NB4 (cell line): ENCODE measurements at places on chromosomes 11 and 22.

GRCh38 chr11:21007297-21007696 is 337.9 kb downstream of the NELL1 start:
- DNase-seq: no peak

- DNase-seq: no peak
Observed at GRCh38 chr11:96342014-96342960, 708 bp downstream of the MAML2 start.

DNA sequence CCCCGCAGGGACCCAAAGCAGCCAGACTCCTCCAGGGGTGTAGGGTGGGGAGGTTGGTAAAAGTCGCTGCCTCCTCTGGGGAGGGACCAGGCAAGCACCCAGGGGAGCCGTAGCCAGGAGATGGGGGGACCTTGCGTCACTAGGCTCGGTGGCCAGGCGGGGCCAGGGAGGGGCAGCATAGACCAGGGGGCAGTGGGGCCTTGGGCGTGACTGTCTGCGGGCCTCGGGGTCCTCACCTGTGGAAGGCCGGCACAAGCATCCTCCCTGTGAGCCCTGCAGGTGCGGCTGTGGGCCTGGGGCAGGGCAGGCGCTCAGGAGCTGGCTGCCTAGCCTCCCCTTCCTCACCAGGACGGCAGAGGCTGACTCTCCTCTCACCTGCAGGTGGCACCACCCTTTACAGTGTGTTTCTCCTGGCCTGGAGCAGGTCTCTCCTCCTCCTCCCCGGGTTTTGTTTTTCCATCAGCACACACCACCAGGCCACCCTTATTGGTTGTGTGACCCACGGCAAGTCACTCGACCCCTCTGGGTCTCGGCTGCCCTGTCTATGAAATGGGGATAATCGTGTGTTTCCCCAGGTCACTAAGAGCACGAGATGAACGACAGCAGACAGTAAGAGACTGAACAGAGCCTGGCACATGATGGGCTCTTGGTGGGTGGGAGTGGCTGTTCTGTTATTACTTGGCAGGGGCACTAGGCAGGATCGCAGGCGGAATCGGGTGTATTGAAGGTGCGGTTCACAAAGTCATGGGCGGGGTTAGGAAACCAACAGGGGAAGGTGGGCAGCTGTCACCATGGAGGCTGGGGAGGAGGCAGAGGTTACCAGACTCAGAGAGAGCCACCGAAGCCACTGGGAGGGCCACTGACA is 52.7 kb downstream of the FLRT1 start:
- DNase-seq: peak; percentile 68

DNA sequence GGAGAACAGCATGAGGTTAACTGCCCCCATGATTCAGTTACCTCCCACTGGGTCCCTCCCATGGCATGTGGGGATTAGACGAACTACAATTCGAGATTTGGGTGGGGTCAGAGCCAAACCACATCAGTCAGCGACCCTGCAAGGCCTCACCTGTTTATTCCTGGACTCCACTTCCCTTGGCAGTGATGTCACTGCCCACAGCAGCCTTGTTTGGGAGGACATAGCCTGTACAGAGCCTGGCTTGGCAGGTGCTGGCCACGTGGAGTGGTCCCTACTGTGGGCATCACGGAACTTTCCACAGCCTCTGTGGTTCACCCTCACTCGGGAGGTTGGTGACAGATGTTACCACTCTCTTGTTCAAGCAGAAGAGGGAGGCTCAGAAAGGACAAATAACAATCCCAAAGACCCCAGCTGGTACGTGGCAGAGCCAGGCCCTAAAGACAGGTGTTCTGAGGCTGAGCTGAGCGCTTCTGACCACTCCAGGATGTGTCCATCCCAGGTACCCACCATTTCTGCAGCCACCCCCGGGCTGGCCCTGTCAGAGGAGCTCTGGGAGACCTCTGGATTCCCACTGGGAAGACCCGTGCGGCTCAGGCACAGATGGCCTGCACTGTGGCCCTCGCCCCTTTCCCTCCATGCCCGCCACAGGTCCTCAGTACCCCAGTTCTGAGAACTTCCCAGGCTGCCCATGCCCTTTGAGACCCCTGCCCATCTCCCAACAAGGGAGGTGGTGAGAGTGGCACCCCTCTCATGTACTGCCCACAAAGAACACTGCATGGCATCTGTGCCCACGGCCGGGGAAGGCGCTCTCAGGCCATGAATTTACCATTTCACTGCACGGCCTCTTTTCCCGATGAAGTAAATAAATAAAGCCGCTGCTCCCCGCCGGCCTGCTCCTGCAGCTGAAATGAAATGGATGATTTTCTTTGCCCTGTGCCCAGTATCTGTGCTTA is 605.8 kb downstream of the TBC1D22A start:
- DNase-seq: no peak

GRCh38 chr22:47218671-47219070 is 456.2 kb downstream of the TBC1D22A start:
- no peak for DNase-seq

DNA sequence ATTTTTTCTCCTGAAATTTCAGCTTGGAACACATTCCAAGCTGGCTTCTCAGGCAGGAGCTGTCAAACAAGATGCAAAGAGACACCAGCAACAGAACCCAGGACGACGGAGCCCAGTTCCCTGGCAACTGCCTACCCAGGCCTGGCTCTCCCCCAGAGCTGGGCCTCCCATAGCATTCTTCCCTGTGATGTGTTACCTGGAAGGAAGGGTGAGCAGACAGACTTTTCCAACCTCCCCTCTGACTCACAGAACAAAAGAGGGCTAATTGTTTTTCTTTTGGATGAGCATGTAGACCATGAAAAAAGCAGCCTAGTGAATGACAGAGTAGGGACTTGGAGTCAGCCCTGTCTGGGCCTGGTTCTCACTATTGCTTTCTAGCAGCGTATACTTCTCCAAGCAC is 55.3 kb upstream of the BMAL1 start:
- DNase-seq: no peak

DNA sequence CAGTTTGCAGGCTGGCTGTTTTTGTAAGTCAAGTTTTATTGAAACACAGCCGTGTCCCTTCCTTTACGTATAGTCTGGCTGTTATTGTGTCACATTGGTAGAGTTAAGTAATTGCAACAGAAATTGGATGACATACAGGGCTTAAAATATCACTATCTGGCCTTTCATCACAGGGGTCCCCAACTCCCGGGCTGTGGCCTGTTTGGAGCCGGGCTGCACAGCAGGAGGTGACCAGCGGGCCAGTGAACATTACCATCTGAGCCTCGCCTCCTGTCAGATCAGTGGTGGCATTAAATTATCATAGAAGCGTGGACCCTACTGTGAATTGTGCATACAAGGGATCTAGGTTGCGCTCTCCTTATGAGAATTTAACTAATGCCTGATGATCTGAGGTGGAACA is 31.7 kb downstream of the EXT2 start:
- peak; percentile 78 for DNase-seq

DNA sequence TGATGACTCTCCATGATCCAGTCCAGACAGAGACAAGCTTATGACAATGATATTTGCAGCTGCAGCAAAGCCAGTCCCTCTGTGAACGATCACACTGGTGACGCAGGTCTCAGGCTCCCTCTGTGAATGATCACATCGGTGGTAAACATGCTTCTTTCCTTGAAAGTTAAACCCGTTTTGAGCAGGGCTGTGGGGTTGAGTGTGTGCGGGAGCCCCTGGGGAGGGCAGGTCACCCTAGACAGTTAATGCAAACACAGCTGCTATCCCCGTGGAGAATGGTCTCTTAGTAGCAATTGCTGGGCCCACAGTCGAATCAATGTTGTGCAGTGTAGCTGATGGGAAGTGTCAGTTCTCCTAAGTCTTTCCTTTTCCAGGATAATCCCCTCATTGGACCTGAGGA is 71.0 kb upstream of the KIRREL3 start:
- DNase-seq: no peak

DNA sequence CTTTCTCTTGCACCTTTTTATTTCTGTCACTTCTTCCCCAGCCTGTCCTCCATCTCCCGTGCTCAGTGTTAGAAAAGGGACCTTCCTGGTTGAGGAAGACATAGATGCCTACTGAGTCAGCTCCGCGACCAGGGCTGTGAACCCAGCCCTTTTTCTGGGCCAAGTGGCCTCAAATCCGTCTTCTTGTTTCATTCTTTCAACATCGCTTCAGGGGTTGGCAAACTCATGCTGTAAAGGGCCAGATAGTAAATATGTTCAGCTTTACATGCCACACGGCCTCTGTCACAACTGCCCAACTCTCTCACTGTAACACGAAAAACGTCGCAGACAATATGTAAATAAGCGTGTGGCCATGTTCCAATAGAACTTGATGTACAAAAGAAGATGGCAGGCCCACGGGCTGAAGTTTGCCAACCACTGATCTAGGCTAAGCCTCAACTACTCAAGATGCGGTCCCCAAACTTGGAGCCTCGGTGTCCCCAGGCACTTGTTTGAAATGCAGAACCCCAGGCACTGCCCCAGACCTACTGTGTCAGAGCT is 338.4 kb downstream of the MN1 start:
- DNase-seq: no peak

DNA sequence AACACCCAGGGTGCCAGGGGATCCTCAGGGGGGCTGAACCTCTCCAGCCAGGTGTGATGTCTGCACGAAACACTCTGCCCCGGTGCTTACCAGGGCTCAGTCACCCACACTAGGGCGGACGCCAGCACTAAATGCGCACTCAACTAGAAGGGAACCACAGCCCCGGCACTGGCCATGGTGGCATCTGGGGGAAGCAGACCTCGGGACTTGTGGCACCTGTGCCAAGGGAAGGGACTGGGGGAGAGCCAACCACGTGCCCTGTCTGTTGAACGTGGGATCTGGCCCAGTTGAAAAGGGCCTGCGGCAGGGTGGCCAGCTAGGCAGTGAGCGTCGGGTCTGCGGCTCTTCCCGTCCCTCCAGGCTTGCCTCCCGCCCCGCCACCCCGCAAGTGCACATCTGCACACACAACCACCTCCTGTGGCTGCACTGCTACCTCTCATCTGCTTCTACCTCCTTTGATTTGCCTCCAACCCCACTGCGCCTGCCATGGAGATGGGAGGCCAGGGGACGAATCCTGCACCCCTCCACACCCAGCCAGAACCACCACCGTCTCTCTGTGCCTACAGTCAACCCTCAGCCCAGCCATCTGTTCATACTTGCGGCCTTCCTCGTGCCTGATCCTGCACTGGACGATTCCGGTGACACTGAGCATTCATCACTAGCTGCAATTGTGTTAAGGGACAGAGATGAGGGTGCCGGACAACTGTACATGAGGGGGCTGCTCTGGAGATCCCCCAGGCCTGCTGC is 15.0 kb upstream of the MOB2 start:
- DNase-seq: no peak

DNA sequence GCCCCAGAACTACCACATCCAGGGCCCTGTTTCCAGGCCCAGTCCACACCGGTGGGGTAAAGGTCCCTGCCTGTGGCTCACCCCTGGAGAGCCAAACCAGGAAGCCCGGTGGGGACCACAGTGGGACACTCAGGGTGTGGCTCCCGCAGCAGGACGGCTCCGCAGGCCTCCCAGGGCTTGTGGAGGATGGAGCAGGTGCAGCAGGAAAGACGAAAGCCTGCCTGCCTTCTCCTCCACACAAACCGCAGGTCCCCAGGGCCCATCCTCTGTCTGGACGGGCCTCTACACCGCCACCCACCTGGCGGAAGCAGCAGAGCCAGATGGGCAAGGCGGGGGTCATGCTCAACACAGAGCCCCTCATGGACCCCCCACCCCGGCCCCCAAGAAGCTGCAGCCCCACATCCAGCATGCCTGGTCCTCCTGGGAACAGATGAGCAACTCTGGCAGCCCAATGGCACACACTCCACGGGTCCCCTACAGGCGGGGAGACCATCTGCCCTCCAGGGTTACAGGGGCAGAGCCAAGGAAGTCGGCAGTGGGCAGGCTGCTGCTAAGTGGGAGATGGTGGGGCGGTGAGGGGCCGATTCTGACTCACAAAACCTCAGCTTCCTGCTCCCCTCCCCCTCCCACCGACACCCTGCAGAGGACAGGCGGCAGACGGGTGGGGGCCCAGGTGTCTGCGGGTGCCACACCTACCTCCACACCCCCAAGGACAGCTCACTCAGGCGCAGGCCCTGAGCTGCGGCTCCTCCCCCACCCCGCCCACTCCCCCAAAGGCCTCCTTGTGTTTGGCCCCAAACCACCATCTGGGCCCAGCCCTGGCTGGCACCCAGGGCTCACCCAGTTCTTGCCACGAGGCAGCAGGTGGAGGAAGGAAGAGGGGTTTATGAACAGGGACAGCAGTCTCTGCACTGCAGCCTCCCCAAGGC is 5.2 kb downstream of the SBF1 start:
- DNase-seq: peak; percentile 99

- no peak for DNase-seq
Observed at GRCh38 chr22:48175721-48176120, 1413.3 kb downstream of the TBC1D22A start.

DNA sequence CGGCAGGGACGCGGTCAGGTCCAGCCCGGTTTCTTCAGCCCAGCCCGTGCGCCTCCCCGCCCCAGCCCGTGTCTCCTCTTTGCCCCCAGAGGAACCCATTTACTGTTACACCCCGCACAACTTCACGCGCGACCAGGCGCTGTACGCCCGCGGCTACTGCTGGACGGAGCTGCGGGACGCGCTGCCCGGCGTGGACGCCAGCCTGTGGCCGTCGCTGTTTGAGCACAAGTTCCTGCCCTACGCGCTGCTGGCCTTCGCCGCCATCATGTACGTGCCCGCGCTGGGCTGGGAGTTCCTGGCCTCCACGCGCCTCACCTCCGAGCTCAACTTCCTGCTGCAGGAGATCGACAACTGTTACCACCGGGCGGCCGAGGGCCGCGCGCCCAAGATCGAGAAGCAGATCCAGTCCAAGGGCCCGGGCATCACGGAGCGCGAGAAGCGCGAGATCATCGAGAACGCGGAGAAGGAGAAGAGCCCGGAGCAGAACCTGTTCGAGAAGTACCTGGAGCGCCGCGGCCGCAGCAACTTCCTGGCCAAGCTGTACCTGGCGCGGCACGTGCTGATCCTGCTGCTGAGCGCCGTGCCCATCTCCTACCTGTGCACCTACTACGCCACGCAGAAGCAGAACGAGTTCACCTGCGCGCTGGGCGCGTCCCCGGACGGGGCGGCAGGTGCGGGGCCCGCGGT is 6.5 kb downstream of the PANX2 start:
- DNase-seq: no peak

DNA sequence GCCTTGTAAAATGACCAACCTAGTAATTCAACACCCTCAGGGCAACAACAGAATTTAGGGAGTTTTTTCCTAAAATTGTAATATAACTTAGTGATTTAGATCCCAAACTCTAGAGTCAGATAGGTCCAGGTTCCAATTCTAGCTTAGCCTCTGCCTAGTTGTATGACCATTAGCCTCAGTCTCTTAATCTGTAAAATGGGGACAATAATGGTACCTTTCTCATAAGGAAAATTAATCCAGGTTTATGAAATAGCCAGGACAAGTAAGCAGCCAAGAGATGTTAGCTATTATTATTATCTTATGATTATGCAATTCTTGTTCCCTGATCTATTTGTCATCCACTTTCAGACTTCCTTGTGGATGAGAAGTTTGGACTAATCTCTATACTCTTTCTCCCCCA is 4.1 kb downstream of the TFIP11 start:
- no peak for DNase-seq

- no peak for DNase-seq
Observed at GRCh38 chr11:123409456-123410217, 20.4 kb upstream of the GRAMD1B start.

GRCh38 chr22:47200273-47201051 is 438.0 kb downstream of the TBC1D22A start:
- DNase-seq: no peak
